Common myeloid progenitor, CD34-positive (primary cell): ENCODE measurements at places on chromosomes 16 and 17.

- DNase-seq: no peak
Observed at GRCh38 chr17:31061678-31062077, 33.1 kb upstream of the NF1 start.

DNA sequence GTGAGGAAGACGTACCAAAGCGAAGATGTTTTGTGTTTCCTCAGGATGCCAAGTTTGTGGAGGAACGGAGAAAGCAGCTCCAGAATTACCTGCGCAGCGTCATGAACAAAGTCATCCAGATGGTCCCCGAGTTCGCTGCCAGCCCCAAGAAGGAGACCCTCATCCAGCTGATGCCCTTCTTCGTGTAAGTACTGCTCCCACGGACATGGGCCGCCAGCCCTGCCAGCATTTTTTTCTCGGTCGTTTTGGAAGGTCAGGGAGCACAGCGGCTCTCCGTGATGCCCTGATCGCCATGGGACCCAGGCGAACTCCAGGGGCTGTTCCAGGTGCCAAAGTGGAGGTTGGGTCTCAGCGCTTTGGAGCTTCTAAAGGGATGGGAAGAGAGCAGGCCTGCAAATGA is 279.0 kb downstream of the CPPED1 start:
- no peak for DNase-seq

DNA sequence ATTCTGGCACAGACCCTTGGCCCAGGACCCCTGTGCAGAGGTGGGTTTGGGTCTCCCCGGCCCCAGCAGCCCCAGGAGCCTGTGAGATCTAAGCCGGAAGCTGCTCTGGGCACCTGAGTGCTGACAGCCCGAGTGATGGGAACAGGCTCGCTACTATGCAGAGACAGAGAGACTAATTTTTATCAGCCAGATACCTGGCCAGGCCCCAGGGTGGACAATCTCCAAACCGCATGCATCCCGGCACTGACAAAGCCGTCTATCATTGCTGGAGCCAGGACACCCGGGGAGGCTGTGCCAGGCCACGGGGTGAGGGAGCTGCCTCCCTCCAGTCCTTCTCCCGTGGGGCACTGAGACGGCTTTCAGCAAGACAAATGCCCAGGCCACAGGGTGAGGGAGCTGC is 25.0 kb downstream of the CBFA2T3 start:
- no peak for DNase-seq

DNA sequence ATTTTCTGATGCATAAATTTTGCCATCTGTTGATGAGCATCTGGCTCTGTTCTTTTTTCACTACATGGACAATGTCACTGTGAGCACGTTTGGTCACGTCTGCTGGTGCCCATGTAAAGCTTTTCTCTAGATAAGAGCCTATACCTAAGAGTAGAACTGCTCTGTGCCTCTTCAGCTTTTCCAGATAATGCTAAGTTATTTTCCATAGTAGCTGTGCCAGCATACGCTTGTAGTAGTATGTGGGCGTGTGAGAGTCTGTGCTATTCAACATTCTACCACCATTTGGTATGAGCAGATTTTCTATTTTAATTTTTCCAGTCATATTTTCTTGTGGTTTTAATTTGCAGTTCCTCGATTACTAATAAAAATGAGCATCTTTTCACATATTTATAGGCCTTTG is 33.2 kb downstream of the VPS35L start:
- no peak for DNase-seq

- DNase-seq: no peak
Observed at GRCh38 chr17:15255713-15256454, 9.2 kb downstream of the PMP22 start.
